Activated CD8-positive, alpha-beta T cell treated with anti-CD3 and anti-CD28 coated beads, Interleukin-2, amount 10 ng/mL, durations not matched to agents 7 days and 5 days (primary cell): ENCODE measurements at places on chromosomes 4 and X. TPM values are rescaled to one million over a fixed set of nuclear protein-coding genes. Genes with fewer than 3 reads are reported as not detected.

RADX gene
- 3.6 TPM for total RNA-seq

SORCS2 gene
- total RNA-seq = not detected

CNKSR2 gene
- total RNA-seq = 11.1 TPM

PAGE4 gene
- not detected for total RNA-seq

GPC3 gene
- total RNA-seq = 0.31 TPM

GABRE gene
- not detected for total RNA-seq

ELMOD2 gene
- 15.5 TPM for total RNA-seq

DDIT4L gene
- not detected for total RNA-seq

DMRTC1 gene
- 0.18 TPM for total RNA-seq

NIPAL1 gene
- total RNA-seq = 1.1 TPM

SOX3 gene
- total RNA-seq = not detected

CENPVL1 gene
- not detected for total RNA-seq

ZMAT1 gene
- total RNA-seq = 3.1 TPM

DCAF4L1 gene
- total RNA-seq = 0.32 TPM
